ENCODE measurements at places on chromosomes 12 and 14. TPM values are rescaled to one million over a fixed set of nuclear protein-coding genes. Genes with fewer than 3 reads are reported as not detected.

The MYL6B gene
- total RNA-seq, result 57.1 TPM

The CCDC184 gene
- total RNA-seq, result 0.53 TPM

The REP15 gene
- total RNA-seq, result 2.0 TPM

The CRIP1 gene
- 0.50 TPM for total RNA-seq

The GPR137C gene
- 0.17 TPM for total RNA-seq

The GCN1 gene
- 92.5 TPM for total RNA-seq

The CTSG gene
- total RNA-seq, result not detected

The RASAL1 gene
- not detected for total RNA-seq

The LRRC9 gene
- not detected for total RNA-seq

The KLHL42 gene
- 40.3 TPM for total RNA-seq

The CAPZA3 gene
- 0.17 TPM for total RNA-seq

The NUDT14 gene
- total RNA-seq, result 32.0 TPM

The TMEM63C gene
- 6.3 TPM for total RNA-seq

The OAS2 gene
- 2.0 TPM for total RNA-seq

The PPM1H gene
- 1.3 TPM for total RNA-seq

The PLXNC1 gene
- 0.61 TPM for total RNA-seq

The ADSS1 gene
- 3.8 TPM for total RNA-seq

The ETV6 gene
- 28.3 TPM for total RNA-seq

The SLCO1C1 gene
- not detected for total RNA-seq

The TMPRSS12 gene
- total RNA-seq, result not detected

The ASB2 gene
- total RNA-seq, result not detected

The RPGRIP1 gene
- under 0.01 TPM for total RNA-seq

The MEG3 gene
- total RNA-seq, result 75.5 TPM

The PTCSC3 gene
- not detected for total RNA-seq

The LIN7A gene
- under 0.01 TPM for total RNA-seq

The ZNF891 gene
- total RNA-seq, result 0.83 TPM

The ANO2 gene
- 0.35 TPM for total RNA-seq

The CLEC4C gene
- not detected for total RNA-seq

The KRT85 gene
- total RNA-seq, result not detected

The CCDC92 gene
- total RNA-seq, result 6.8 TPM

The PLCZ1 gene
- 0.67 TPM for total RNA-seq

The SERPINA4 gene
- not detected for total RNA-seq

The SDR9C7 gene
- not detected for total RNA-seq

The SLC8A3 gene
- not detected for total RNA-seq

The RABGGTA gene
- total RNA-seq, result 51.3 TPM

The PPP1R1A gene
- not detected for total RNA-seq

The POLE2 gene
- 2.2 TPM for total RNA-seq

The ZNF641 gene
- 16.8 TPM for total RNA-seq

The GNB3 gene
- total RNA-seq, result not detected

The MYF5 gene
- not detected for total RNA-seq

The PLEKHG3 gene
- total RNA-seq, result 47.8 TPM

The DPPA3 gene
- not detected for total RNA-seq

The GDF11 gene
- 6.1 TPM for total RNA-seq

The PLEKHD1 gene
- total RNA-seq, result not detected

The C12orf75 gene
- 88.7 TPM for total RNA-seq

The MSI1 gene
- total RNA-seq, result 0.67 TPM

The RPS6KL1 gene
- total RNA-seq, result 1.7 TPM

The COQ6 gene
- 20.0 TPM for total RNA-seq

The RAD9B gene
- total RNA-seq, result 1.1 TPM

The MBD6 gene
- total RNA-seq, result 69.2 TPM

The ARHGDIB gene
- total RNA-seq, result 5.0 TPM

Data from mammary epithelial cell (primary cell).